ENCODE measurements at places on chromosomes 7 and 10.

DNA sequence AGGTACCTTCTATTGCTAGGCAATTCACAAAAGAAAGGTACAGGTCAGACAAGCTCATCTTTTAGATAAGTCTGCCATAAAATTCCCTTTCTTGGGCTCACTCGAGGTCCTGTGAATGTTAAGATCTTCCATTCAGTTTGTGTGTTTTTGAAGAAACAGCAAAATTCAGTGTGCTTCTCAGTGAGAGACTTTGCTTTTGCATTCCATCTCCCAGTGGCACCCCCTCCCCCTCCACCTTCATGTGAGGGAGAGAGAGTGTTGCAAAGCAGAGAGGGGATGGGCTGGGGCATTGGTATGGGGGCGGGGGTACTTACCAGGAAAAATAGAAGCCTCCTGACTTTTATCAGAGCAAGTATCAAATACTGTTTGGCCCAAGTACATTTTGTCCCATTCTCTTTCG lies 3.8 kb upstream of the TECTB start:
- no peak for DNase-seq

GRCh38 chr10:18737236-18737635 lies 78.0 kb downstream of the ARL5B start:
- DNase-seq = no peak

DNA sequence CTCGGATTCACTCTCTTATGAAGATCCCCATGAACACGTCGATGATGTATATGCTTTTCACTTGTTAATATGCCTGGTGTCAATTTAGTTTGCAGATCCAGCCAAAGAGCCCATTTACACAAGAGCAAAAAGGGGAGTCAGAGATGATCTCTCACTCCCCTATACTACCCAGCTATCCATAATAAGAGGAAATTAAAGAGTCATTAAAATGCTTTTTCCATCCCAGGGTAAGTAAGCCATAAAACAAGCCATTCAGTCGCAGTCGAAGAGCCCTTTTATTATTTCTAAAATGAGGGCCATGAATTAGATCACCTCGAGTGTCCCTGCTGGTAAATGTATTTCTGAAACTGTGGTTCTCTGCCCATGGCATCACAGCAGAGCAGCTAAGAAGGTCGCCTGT lies 41.2 kb downstream of the CHCHD3 start:
- DNase-seq = no peak

GRCh38 chr10:23106331-23107072 lies 11.1 kb downstream of the MSRB2 start:
- no peak for DNase-seq

DNA sequence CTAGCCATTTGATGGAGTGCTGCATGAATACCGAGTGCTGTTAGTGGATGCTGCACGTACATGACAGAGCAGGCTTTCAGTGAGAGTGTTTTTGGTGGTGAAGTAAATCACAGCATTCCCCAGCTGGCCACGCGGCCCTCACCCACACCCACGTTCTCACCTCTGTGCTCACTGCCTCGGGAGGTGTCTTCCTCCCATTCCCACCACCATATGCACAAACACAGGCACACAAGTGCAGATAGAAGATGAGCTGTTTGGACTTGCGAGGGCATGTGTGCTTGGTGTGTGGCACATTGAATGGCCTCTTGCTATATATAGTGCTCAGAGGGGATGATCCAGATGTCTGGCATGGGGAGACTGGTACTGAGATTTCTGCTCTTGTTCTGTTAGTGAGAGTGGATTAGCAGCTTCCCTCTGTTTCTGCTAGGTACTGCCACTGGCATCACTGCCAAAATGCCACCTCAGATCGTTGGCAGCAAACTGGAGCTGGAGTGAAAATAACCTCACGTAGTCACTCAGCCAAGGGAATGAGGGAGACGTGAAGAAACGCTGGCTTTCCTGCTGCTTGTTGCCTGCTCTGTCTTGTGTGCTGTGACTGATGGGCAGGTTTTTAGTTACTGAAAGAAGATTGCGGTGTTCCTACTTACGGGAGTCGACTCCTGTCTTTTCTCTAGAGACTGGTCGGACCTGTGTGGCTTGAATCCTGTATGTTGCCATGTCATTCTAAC lies 19.1 kb downstream of the DNAJB6 start:
- DNase-seq = no peak

DNA sequence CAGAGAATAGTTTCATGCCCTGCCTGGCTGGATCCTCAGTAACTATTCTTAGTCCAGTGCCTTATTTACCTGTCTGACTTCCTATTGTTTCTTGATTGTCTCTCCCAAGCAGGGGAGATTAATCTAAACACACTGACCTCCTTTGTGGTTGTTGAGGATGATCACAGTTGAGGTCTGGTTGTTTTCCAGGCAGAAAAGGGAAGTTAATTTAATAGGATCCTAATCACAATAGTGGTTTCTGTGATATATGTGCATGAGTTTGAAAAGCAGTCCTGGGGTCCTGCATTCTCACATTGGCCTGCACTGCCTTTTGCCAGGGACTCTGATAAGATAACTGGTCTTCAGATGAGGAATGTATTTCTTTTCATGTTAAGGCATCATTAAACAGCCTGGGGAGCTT lies 130.1 kb downstream of the SND1 start:
- peak; percentile 70 for DNase-seq

GRCh38 chr7:595621-596010 lies 76.0 kb upstream of the PDGFA start:
- no peak for DNase-seq

GRCh38 chr7:50356212-50356944 lies 51.9 kb downstream of the IKZF1 start:
- DNase-seq = peak; percentile 87

DNA sequence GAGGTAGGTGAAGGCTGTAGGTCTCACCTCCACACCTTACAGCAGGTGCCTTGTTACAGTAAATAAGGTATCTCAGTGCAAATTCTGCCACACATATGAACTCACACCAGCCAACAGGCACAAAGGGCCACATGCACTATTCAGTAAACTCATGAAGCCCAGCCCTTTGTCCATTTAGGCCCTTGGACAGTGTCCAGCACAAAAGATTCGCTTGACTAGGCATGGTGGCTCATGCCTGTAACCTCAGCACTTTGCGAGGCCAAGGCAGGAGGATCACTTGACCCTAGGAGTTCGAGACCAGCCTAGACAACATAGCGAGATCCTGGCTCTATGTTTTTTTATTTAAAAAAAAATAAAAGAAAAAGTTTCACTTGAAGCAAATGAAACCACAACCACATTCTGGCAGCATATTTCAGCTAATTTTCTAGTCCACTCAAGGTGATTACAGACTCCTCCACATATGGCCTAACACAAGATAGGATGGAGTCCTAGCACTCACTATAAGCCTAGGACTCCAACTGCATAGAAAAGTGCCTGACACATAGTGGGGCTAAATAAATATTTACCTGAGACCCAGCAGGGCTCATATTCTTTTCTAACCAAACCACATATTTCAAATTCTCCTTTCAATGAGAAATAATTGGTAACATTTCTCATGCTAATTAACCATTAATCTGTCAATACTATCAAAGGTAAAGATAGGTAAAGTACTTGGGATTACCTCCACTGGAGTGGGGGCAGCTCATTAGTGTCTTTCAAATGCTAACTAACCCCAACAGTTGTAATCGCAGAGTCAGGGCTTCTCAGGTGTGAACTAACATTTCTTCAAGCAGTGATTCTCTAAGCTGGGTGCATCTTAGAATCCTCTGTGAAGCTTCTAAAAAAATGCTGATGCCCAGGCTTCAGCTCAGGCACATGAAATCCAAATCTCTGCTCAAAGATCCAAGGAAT lies 4.5 kb upstream of the ANKRD1 start:
- no peak for DNase-seq

GRCh38 chr7:23713285-23714149 lies 3.5 kb downstream of the STK31 start:
- no peak for DNase-seq

DNA sequence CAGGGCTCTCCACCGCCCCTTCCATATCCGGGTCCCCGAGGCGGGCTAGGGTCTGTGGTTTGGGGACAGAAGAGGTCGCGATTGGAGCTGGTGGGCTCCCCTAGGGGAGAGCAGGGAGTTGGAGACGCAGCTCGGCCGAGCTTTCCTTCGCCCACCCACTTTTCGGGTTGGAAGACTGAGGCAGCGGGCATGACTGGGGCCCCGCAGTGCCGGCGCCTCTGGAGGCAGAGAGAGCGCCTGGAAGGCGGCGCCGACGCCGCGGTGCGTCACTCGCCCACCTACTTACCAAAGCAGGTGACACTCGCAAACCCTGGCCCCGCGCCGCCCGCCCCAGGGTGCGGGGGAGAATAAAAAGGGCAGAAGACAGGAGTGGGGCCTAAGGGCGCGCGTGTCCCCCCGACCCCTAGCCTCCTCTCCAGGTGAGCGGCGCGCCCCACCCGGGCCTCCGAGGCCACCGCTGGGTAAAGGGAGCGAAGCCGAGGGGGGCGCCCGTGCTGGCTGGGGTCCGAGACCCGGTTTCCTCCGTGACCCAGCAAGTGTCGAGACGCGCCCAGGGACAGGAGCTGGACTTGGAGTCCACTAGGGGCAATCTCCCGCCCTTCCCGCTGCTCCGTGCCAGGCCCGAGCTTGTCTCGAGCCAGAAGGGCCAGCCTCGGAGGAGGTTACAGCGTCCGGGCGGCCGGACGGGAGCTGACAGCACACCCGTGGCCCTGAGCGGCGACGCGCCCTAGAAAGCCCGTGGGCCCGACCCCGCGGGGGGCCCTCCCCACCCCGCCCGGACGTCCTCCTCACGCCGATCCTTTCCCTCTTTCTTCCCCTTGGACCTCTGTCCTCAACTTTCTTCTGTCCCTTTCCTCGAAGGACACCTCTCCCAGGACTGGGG lies 34.4 kb upstream of the GRID1 start:
- DNase-seq = peak; percentile 39

- DNase-seq = no peak
Measured at GRCh38 chr7:48017674-48018073, 11.2 kb downstream of the SUN3 start.

GRCh38 chr10:29784175-29784773 lies 149.5 kb upstream of the SVIL start:
- peak; percentile 10 for DNase-seq

- DNase-seq = no peak
Measured at GRCh38 chr7:151212626-151213025, 2.3 kb upstream of the H2BK1 start.

DNA sequence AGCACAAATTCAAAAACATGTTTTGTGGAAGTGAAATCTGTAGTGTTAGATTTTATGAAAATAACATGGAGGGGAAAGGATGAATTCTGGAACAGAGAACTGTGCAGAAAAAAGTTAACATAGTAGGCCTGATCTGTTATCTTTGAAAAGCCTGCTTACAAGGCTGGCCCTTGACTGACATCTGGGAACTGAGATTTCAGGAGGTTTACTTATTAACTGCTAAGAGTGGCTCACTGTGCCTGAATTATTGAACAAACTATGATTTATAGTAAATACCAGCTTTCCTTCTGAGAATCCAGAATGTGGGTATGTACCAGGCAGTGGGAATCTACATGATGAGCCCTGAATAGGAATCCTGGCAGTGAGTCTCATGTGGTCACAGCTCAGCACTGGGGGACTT lies 30.5 kb downstream of the NSUN6 start:
- DNase-seq = no peak

GRCh38 chr10:29482591-29483431 lies 152.0 kb downstream of the SVIL start:
- DNase-seq = peak; percentile 73

DNA sequence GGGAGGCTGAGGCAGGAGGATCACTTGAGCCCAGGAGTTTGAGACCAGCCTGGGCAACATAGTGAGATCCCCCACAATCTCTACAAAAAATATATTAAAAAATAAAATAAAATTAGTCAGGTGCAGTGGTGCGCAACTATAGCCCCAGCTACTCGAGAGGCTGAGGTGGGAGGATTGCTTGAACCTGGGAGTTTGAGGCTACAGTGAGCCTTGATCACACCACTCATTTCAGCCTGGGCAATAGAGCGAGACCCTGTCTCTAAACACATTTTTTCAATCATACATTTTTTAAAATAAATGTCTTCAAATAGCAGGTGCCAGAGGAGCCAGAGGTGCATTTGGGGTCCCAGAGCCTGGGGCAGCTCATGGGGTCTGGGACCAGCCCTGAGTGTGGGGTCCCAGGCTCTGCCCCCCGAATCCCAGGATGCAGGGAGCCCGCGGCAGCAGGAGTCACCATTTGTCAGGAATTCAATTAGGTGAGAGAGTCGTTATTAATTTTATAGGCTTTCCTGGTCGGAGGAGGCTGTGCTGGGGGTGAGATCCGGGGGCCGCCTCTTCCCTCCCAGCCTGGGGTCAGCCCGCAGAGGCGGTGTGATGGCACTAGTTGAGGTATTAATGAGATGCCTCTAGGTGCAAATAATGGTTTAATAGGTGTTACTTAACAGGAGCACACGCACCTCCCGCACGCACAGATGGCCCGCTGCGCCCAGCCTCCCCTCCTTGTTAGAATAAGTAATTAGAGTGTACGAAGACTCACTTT lies 78.3 kb downstream of the MICALL2 start:
- DNase-seq = no peak

GRCh38 chr10:101405001-101405400 lies 51.0 kb downstream of the BTRC start:
- DNase-seq = no peak

- no peak for DNase-seq
Measured at GRCh38 chr7:107468824-107469223, 1.0 kb upstream of the GPR22 start.

- no peak for DNase-seq
Measured at GRCh38 chr7:73905360-73905759, 44.4 kb downstream of the TMEM270 start.

DNA sequence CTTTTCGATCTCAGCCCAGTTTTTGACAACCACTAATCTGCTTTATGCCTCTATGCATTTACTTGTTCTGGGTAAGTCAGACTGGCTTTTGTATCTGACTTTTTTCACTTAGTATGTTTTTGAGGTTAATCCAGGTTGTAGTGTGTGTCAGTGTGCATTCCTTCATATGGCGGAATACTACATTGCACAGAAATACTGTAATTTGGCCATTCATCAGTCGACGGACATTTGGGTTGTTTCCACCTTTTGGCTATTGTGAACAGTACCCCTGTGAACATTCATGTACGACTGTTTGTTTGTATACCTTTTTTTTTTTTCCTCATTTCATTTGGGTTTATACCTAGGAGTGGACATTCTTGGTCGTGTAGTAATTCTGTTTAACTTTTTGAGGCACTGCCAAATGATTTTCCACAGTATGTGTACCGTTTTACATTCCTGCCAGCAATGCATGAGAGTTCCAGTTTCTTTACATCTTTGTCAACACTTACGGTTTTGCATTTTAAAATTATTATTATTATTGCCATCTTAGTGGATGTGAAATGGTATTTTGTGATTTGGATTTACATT lies 57.4 kb downstream of the MKLN1 start:
- no peak for DNase-seq

GRCh38 chr7:28024786-28025334 lies 155.7 kb downstream of the JAZF1 start:
- DNase-seq = no peak

GRCh38 chr7:152402384-152403250 lies 33.2 kb downstream of the KMT2C start:
- DNase-seq = no peak
